Activated CD4-positive, alpha-beta memory T cell treated with anti-CD3 and anti-CD28 coated beads for 36 hours (primary cell): ENCODE measurements at places on chromosomes 16 and 17. TPM values are rescaled to one million over a fixed set of nuclear protein-coding genes. Genes with fewer than 3 reads are reported as not detected.
A peak's percentile ranks its signal among the peaks of the same experiment; 100 is the strongest.

DNA sequence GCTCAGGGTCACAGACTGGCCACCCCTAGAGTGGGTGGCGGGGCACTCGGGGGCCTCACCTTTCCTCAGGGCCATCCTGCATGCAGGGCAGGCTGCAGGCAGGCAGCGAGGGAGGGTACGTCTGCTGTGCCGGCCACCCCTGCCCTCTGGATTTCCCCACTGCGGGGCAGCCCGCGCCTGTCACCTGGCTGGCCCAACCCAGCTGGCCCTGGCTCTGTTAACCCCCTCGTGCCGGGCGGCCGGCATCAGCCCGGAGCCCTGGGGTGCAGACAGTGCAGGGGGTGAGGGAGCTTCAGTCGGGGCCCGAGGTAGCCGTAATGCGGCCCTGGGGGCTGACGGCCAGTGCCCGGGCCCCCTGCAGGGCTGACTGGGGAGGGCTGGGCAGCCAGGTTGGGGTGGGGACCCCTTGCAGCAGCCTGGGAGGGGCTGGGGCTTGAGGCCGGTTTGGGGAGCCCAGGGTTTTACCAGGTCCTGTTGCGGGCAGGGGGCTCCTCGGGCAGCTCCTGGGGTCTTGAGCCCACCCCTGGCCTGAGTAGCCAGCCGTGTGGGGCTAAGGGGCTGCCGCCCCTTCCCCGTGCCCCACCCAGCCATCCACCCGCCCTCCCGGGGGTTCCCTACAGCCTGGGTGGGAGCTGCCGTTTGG lies at the start of gene IGFALS:
TSS of gene IGFALS (minus strand) at position 128 of the 643 bp plus-strand sequence. CDS start at position 75, 53 bp downstream.
- no peak within 1 kb of the TSS for H3K27ac ChIP-seq
- DNase-seq, result no peak
- no peak within 1 kb of the TSS for H3K4me3 ChIP-seq
- H3K4me1 ChIP-seq, result no peaks in the 10 kb centered on the region
- peaks cover 7% of the 10 kb centered on the region for H3K36me3 ChIP-seq

Gene HOXB1
- total RNA-seq, result not detected

DNA sequence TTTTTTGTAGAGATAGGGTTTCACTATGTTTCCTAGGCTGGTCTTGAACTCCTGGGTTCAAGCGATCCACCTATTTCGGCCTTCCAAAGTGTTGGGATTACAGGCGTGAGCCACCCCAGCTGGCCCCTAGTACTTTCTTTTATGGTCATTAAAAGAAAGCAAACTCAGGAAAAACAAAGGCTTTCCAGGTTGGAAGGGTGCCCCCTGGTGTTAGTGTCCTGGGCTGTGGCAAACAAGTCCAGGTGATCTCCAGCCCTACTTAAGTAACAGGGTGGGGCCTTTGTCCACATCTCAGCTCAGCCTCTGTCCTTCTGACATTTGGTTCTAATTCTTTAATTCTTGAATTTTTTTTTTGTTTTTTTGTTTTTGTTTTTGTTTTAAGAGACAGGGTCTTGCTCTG lies 6.9 kb downstream of the IGFBP4 start:
- no peaks in the 10 kb centered on the region for H3K27me3 ChIP-seq
- H3K36me3 ChIP-seq, result peaks cover under 1% of the 10 kb centered on the region
- H3K27ac ChIP-seq, result no peak overlapping the region
- no peak overlapping the region for H3K4me3 ChIP-seq
- DNase-seq, result peak; percentile 55

DNA sequence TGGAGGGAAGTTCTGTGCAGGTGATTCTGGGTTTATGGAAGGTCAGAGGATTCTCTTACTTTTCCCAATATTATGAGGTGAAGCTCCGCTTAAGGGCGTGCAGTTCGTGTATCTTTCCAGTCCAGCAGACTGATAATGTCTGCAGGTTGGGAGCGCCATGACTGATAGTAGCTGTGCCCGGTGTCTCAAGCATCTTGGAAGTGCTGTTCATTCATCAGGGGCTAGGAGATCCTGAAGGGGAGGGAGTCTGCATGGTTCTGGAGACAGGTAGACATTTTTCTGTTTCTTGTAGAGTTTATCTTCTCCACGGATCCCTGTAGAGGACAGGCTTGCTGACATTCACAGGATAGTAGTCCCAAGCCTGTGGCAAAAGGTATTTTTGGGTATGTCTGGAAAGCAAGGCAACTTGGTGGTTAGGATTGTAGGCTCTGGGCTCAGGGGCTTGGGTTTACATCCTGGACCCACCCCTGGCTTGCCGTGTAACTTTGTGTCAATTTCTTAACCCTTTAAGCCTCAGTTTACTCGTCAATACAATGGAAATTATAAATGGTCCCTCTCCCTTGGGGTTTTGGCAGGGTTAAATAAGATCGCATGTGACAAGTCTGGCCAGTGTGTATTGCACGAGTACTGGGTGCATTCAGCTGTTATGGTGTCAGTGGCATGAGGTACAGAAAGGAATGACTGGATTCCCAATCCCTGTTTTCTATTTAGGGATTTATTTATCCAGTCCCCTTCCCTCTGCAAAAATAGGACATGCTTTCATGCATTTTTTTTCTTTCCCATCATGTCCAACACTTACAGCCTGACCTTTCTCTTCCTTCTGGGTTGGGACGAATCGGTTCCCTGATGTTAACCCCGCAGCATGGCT lies 8.2 kb downstream of the HLF start:
- H3K4me3 ChIP-seq, result no peak overlapping the region
- peaks cover 9% of the 10 kb centered on the region for H3K4me1 ChIP-seq
- peaks cover 10% of the 10 kb centered on the region for H3K27me3 ChIP-seq
- H3K36me3 ChIP-seq, result peaks cover 3% of the 10 kb centered on the region

Gene PRAC1
- not detected for total RNA-seq

DNA sequence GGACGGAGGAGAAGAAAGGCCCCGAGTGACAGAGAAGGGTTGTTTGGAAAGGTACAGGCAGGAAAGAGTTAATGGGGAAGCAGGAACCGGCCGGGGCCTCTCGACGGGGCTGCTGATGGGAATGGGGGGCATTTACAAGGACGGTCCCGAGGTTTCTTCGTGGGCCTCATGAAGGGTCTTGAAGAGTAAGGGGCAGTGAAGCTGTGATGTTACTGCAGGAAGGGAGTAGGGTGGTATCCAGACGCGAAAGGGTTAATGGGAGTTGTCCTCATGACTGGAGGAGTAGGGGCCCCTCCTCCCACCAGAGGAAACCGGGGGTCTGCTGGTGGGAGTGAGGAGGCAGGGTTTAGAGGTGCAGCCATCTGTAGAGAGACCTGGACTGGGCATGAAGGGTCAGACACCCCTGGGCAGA lies 481 bp downstream of the PDK2 start:
- H3K4me3 ChIP-seq, result peak overlapping the region; percentile 82
- peaks cover 3% of the 10 kb centered on the region for H3K36me3 ChIP-seq
- H3K27me3 ChIP-seq, result no peaks in the 10 kb centered on the region

Gene NPIPA1
- 68.4 TPM for total RNA-seq

Gene IQCK
- 2.2 TPM for total RNA-seq

Gene PRSS36
- not detected for total RNA-seq
